ENCODE measurements at places on chromosomes 4 and X.

DNA sequence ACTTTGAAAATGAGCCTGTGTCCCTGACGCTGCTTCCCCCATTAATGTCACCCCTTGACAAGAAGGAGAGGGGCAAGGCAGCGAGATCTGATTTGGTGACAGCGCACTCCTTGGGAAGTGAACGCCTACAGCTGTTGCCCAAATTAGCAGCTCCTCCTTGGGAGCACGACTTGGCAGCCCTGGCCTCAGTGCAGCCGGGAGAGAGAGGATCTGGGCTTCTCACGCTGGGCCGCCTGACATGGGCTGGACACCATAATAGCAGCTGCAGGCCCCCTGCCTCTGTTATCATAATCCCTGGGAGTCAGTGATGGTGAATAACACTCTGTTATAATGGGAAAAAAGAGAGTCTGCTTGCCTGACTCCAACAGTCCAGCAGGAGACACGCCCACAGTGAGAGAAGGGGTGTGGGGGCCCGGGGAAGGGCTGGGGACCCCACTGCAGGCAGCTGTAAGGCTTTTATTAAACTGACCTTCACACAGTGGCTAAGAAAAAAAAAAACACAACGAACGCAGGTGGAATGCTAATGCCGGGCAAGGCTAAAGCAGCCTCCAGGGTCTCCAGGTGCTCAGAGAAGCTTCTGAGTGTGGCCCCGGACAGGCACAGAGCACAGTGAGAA, 73.3 kb downstream of the PSAPL1 start:
- no peak for DNase-seq

DNA sequence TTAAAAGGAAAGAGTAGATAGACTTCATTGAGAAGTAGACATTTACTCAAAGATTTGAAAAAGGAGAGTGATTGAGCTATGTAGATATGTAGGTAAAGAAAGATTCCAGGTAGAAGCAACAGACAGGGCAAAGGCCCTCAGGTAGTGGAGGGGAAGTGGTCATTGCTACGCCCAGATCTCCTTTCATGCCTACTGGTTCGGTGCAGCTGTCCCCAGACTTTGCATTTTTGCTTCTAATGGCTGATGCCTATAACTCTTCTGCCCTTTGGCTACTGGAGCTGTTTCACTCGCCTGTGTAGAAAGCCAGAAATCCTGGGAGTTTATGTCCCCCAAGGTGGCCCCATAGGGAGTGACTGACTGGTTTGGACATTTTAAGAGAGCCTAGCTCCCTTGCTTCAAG, 16.9 kb upstream of the ARMCX2 start:
- DNase-seq = no peak

GRCh38 chr4:7843831-7844593, 95.6 kb downstream of the AFAP1 start:
- DNase-seq = peak; percentile 85

DNA sequence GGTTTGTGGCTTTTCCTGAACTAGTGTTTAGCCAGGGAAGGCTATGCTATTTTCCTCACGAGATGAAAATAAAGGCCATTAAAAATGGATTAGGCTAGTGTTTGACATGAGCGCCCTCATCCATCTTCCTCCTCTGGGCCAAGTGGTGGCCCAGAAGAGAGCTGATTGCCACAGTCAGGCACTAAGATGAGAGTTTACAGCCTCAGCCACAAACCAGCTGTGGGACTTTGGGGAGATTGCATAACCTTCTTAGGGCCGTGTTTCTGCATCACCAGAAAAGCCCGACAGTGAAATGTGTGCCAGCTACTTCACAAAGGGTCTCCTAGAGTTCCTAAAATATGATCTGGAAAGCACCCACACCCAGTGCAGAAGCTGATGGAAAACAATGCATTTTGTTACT, 42.3 kb upstream of the LNX1 start:
- DNase-seq = no peak

GRCh38 chrX:49970674-49971073, 48.3 kb downstream of the CLCN5 start:
- DNase-seq = no peak

GRCh38 chr4:18722748-18723191, 701.2 kb upstream of the LCORL start:
- no peak for DNase-seq

DNA sequence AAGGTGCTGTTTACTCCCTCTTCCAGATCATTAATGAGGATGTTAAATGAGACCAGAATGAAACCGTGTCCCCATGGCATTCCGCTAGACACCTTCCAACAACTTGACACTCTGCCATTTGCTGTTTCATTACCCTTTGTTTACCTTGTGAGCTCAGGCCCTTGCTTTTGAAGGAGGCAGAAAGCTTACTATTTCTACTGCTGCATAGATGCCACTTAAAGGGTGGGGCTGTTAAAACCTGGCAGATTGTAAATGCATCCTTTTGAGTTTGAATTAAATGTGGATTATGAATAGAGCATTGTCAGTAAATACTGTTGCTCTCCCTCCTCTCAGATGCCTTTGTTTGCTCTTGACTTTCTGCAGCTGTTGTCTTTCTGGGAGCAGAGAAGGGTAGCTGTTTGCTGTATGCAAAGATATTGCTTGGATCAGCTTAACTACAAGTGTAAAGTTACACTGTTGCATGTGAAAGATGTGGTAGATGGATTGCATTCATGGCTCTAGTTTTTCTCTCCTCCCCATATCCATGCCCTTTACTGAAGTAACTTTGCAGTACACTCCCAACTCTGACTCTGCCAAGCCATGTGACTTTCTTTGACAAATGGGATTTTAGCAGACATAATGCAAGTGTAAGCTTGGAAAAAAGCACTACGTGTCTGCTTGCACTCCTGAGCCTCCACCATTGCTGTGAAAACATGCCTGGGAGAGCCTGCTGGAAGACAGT, 75.0 kb upstream of the DHX15 start:
- DNase-seq = no peak

DNA sequence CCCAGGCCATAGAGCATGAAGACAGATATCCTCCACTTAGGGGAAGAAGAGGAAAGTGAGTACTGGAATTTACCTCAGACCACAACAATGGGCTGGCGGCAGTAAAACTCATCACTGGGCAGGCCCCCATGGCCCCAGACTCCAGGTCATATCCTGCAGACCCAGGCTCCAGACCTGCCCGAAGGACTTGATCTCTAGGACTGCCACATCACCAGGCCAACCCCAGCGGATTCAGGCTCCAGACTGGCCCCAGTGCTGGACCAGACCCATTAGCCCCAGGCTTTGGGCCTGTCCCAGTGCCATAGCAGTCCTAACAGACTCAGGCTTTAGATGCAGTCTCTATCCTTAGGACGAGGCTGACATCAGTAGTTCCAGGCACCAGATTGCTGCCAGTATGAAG, 190.6 kb downstream of the DLG3 start:
- DNase-seq = no peak

- DNase-seq = no peak
Observed at GRCh38 chr4:36677112-36677511, 395.7 kb downstream of the DTHD1 start.

GRCh38 chr4:69848028-69848427, 11.9 kb downstream of the SULT1E1 start:
- no peak for DNase-seq

- DNase-seq = no peak
Observed at GRCh38 chr4:168483811-168484210, 3.5 kb upstream of the DDX60L start.

DNA sequence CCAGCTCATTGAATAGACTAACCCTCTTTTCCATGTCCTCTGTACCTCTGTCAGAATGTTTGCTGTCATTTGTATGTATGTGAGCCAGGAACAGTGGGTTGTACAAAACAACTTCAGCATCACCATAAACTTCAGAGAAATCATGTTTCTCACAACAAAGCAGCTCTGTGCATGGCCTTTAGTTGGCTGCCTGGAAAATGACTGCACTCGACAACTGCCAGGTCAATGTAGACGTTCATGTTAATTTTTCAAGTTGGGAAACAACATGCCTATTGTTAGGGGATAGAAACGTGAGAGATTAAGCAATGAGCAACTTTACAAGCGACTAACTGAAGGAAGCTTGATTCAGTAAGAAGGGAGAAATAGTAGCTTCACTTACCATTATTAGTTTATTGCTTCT, 17.9 kb upstream of the CXCL11 start:
- no peak for DNase-seq

DNA sequence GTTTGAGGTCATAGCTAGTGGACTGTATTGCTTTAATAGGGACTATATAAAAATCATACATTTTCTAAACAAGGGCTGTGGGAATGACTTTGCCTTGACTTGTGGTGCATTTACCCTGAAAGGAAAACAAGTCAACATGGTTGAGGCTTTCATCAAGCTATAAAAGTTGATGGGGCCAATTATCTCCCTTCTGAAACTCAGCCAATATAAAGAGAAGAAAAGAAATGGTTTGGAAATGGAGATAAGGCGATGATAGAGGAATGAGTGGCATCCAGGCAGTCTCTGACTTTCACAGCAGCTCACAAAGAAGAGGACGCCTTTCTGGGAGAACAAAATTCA, 118.7 kb downstream of the SMARCA1 start:
- no peak for DNase-seq
